ENCODE measurements at places on chromosomes 12 and 14.

GRCh38 chr14:76975051-76975450, 53.5 kb downstream of the IRF2BPL start:
- DNase-seq = no peak

DNA sequence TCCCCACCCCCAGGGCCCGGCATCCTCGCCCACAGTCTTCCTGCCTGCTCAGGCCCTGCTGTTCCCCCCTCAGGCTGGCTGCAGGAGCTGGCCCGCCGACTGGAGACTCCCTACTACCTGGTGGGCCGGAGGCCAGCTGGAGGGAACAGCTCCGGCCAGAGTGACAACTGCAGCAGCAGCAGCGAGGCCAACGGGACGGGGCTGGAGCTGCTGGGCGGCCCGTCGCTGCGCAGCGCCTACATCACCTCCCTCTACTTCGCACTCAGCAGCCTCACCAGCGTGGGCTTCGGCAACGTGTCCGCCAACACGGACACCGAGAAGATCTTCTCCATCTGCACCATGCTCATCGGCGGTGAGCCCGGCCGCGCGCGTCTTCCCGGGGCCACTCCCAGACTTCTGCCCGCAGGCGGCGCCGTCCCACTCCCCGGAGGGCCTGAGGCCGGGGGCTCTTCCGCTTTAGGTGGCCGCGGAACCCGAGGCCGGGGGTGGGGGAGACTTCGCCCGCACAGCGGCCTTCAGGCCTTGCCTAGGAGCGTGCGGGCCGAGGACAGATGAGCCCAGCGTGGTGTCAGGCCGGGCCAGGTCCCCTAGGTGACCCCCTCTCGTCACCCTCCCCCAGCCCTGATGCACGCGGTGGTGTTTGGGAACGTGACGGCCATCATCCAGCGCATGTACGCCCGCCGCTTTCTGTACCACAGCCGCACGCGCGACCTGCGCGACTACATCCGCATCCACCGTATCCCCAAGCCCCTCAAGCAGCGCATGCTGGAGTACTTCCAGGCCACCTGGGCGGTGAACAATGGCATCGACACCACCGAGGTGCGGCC, 10.2 kb downstream of the KCNH3 start:
- no peak for DNase-seq

- no peak for DNase-seq
These were observed 85.6 kb upstream of the DIO3 start for GRCh38 chr14:101475456-101476257.

- DNase-seq = peak; percentile 21
These were observed 203.8 kb downstream of the CRADD start for GRCh38 chr12:93880853-93881522.

DNA sequence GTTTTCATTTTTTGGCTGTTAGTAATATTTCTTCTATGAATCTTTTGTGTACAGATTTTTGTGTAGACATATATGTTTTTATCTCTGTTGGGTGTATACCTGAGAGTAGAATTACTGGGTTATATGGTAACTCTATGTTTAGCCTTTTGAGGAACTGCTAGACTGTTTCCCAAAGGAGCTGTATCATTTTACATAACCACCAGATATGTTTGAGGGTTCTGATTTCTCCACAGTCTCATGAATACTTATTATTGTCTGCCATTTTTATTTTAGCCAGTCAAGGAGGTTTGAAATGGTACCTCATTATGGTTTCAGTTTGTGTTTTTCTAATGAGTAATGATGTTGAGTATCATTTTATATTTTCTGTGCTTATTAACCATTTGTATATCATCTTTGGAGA, 1.9 kb downstream of the PCNX4 start:
- no peak for DNase-seq

DNA sequence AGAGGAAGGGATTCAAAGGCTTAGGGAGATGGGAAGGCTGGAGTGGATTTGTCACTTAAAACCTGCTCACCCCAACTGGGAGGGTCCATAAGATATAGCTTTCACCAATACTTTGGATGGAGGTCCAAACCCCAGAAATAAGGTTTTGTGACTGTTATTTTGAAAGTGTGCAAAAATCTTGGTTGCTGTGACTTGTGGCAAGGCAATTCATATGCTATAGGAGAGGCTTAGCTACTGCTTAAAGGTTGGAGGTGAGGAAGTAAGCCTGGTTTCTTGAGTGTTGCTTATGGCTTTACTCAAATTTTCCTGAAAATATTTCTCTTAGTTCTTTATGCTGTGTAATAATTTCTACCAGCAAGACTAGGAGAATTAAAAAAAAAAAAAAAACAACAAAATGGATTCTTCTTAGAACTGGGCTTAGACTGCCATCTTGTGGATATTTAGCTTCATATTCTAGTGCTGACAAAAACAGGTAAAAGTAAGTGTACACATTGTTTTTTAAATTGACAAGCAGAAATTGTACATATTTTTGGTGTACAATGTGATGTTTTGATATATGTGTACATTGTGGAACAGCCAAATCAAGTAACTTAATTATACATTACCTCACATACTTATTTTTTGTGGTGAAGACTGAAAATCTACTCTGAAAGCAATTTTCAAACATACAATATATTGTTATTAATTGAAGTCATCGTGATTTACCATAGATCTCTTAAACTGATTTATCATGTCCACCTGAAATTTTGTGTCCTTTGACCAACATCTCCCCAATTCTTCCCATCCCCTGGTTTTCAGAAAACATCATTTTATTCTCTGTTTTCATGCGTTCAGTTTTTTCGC, 23.0 kb downstream of the PDE6H start:
- peak; percentile 61 for DNase-seq

DNA sequence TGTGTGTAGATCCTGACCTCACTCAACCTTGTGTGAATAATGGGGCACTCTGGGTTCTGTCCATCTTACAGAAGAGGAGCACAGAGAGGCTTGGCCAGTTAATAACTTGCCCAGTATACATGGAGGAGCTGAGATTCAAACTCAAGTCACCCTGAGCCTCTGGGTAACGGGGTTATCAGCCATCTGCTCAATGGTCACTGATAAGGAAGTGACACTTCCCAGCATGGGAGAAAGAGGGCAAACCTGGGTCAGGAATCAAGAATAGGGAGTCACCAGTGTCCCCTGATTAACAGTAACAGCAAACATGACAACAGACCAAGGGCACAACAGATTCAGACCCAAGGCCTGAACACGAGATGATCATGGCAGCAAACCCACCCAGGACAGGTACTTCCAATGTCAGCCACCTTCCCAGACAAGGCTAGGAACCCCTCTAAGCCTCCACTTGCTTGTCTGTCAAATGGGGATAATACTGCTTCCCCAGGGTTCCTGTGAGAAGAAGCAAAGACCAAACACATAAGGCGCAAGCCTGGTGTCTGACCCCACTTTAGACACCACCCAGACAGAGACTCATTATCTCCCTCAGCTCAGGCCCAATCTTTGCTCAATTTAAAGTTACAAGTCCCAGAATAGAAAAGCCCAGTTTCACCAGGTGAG, 3.6 kb downstream of the CCDC85C start:
- DNase-seq = no peak

Measured in CD4-positive, alpha-beta T cell treated with Interleukin-15 for 4 hours (primary cell).